ENCODE measurements at places on chromosomes 2 and 18.

DNA sequence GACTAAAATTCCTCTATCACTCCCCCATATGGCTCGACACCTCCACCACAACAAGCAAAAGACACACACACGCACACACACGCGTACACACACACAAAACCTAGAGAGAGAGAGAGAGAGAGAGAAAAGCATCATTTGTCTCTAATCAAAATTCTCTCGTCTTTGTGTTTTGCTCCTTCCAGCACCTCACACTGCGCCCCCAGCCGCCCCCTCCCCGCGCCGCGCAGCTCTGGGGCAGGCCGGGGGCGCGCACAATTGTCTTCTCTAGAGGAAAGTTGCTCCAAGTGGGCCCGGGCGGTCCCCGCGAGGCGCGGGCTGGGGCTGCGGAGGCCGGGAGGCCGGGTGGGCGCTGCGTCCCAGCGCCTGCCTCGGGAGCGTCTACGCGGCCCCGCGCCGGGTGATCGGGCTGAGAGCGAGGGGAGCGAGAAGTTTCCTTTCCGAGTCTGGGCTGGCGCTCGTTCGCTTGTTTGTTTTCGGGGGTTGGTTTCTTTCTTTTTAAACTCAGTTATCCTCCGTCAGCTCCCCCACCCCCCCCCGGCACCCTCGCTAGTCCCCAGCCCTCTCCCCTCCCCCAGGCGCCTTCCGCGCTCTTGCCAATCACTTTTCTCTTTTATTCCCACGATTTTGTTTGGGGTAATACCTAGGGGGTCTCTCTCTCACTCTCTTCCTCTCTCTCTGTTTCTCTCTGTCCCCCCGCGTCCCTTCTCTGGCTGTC lies 4.1 kb downstream of the ZEB2 start:
- peaks cover 61% of the 10 kb centered on the region for H3K4me1 ChIP-seq
- H3K27me3 ChIP-seq: peaks cover 2% of the 10 kb centered on the region
- DNase-seq: no peak
- no peak overlapping the region for H3K27ac ChIP-seq
- H3K4me3 ChIP-seq: no peak overlapping the region
- peaks cover 53% of the 10 kb centered on the region for H3K36me3 ChIP-seq

- H3K27me3 ChIP-seq: peaks cover 73% of the 10 kb centered on the region
- no peak for DNase-seq
- H3K36me3 ChIP-seq: no peaks in the 10 kb centered on the region
These were observed 143.4 kb downstream of the TRIM43 start for GRCh38 chr2:95734976-95735890.

GRCh38 chr2:9973690-9974089 lies 22.2 kb downstream of the GRHL1 start:
- H3K27me3 ChIP-seq: peaks cover 29% of the 10 kb centered on the region
- no peaks in the 10 kb centered on the region for H3K36me3 ChIP-seq
- no peak overlapping the region for H3K4me3 ChIP-seq
- H3K27ac ChIP-seq: no peak overlapping the region

DNA sequence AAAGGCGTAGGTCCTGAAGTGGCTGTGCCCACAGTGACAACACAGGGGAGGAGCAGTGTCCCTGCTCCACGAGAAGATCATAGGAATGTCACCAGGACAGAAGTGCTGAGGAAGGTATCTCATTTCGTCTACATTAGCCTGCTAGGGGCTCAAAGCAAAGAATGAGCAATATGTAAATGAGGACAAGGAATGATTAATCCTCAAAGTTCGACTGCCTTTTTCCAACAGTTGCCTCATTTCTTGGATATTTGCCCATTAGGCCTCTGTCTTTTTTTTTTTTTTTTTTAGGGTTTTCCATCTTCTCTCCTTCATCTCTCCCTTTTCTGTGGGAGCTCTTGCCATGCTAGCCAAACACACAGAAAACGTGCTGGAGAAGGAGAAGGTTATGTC lies 105.2 kb upstream of the ARHGAP28 start:
- no peaks in the 10 kb centered on the region for H3K4me1 ChIP-seq
- no peak for DNase-seq
- no peak overlapping the region for H3K27ac ChIP-seq
- no peaks in the 10 kb centered on the region for H3K27me3 ChIP-seq
- H3K4me3 ChIP-seq: no peak overlapping the region

DNA sequence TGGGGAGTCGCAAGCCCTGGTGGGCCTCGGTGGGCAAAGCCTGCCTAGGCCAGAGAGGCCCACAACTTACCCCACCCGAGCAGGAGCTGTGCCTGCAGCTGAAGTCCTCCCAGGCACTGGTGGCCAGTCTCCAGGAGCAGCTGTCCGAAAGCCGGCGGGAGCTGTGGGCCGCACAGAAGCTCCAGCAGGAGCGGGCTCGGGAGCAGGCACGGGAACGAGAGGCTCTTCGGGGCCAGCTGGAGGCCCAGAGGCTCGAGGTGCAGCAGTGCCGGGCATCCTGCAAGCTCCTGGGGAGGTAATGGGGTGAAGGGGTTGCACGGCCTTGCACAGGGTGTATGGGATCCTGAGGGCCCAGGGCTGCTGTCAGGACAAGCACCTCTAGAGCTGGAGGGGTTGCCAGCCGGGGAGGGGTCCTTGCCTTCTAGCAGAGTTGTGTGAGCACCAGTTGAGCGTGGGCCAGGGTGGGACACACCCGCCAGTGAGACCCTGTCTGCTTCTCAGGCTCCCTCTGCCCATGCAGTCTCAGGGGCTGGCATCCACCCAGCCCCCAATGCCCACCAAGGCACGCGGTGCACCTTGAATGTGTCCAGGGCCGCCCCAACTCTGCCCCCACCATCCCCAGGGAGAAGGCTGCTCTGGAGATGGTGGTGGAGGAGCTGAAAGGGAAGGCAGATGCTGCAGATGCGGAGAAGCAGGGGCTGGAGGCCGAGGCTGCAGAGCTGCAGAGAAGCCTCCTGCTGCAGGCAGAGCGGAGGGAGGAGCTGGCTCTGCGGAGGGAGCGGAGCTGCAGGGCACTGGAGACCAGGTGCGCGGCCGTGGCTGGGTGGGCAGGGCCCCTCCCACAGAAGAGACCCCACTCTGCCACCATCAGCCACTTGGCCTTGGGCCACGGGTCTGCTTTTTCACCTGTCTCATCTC lies 27.2 kb downstream of the CROCC2 start:
- H3K4me3 ChIP-seq: no peak overlapping the region
- no peaks in the 10 kb centered on the region for H3K4me1 ChIP-seq
- H3K27ac ChIP-seq: no peak overlapping the region
- peaks cover 21% of the 10 kb centered on the region for H3K27me3 ChIP-seq
- H3K36me3 ChIP-seq: no peaks in the 10 kb centered on the region

DNA sequence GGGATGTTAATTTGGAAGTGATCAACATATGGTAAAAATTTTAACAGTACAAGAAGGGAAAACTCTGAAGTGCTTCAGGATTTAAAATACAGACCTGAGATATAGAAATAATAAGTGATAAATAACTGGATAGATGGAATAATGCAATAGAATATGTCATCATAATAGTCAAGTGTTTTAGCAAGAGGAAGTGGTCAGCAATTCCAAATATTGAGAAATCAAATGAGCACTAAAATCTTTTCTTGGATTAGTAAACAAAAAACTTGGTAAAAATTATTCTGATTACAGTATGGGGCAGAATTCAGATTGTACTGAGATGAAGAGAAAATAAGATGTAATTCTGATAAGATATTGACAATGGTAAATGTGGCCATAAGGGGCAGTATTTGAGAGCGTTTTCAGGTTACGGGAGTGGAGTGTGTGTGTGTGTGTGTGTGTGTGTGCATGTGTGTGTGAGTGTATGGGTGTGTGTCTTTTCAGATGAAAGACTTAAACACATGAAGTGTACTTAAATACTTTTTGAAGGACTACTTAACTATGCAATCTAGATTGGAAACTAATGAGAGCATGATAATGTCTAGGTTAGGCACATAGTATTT lies 217.9 kb upstream of the ITGA4 start:
- H3K4me3 ChIP-seq: no peak overlapping the region
- no peaks in the 10 kb centered on the region for H3K27me3 ChIP-seq
- peak overlapping the region; percentile 18 for H3K27ac ChIP-seq
- no peak for DNase-seq
- H3K36me3 ChIP-seq: no peaks in the 10 kb centered on the region

- DNase-seq: no peak
- H3K4me3 ChIP-seq: no peak overlapping the region
- H3K27me3 ChIP-seq: no peaks in the 10 kb centered on the region
- peaks cover 4% of the 10 kb centered on the region for H3K36me3 ChIP-seq
- no peaks in the 10 kb centered on the region for H3K4me1 ChIP-seq
These were observed 355.9 kb downstream of the PIK3C3 start for GRCh38 chr18:42310956-42311355.

DNA sequence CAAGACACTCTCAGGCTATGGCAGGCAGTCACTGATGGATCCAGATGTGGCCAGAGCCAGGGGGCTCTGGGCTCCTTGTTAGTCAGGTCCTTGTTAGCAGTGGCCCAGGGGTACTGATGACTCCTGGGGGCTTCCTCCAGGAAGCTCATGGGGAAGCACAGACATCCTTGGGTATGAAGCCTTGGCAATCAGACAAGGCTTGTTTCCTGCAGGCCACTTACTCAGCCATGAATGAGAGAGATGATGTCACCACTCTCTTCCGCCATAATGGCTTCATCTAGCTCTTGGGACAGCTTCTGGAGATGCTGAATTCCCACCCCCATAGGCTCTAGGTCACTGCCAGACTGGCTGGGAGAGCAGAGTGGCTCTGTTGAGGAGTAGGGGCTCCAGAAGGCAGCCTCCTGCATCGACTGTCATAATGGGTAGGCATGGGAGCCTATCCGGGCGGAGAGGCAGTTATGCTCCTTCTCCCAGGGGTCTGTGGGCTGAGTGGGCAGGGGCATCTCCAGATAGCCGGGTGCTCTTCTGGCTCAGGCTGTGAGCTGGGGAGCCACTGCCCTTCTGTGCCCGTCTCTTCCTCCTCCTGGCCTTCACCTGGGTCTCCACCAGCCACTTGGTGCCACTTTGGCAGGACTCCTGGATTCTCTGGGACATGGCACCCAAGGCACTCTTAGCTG lies 40.2 kb upstream of the BMPR2 start:
- H3K27me3 ChIP-seq: no peaks in the 10 kb centered on the region
- DNase-seq: no peak
- no peaks in the 10 kb centered on the region for H3K36me3 ChIP-seq
- H3K27ac ChIP-seq: no peak overlapping the region

DNA sequence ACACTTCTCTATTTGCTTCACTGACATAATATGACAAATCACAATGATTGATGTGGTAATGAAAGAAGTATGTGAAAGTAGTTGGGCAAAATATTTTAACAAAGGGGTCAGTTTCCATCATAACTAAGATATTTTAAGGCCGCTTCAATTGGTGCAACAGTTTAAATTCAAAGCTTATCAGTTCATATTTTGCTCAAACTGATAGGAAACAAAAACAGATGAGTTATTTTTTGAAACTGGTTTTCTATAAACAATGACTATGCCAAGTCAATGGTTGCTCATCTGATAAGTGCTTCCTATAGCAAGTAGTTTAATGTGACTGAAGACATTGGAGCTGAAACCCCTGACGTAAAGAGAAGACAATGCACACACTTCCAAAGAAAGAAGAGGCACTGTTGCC lies 1290.7 kb downstream of the SUCLG1 start:
- no peaks in the 10 kb centered on the region for H3K36me3 ChIP-seq
- H3K27me3 ChIP-seq: no peaks in the 10 kb centered on the region
- DNase-seq: no peak
- H3K4me3 ChIP-seq: no peak overlapping the region
- no peak overlapping the region for H3K27ac ChIP-seq
- H3K4me1 ChIP-seq: no peaks in the 10 kb centered on the region

- H3K36me3 ChIP-seq: no peaks in the 10 kb centered on the region
- H3K4me1 ChIP-seq: no peaks in the 10 kb centered on the region
- H3K4me3 ChIP-seq: no peak overlapping the region
- no peaks in the 10 kb centered on the region for H3K27me3 ChIP-seq
- no peak for DNase-seq
These were observed 496.7 kb upstream of the MYT1L start for GRCh38 chr2:2827761-2828221.

DNA sequence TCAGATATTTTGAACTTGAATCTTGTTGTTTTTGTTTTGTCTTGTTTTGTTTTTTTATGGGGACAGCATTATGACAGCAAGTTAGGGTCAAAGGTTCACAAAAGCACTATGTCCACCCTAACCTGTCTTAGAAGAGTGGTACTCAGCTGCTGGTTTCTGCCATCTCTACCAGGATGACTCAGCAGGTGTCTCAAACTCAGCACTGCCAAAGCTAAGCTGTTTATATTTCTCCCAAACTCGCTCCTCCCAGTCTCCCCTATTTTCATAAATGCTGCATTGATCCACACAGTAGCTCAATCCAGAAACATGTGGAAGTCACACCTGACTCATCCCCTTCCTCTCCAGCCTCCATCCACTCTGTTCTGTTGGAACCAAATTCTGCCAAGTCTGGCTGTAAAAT lies 134.9 kb downstream of the ZBTB7C start:
- H3K27ac ChIP-seq: no peak overlapping the region
- H3K27me3 ChIP-seq: peaks cover 10% of the 10 kb centered on the region
- no peak for DNase-seq

DNA sequence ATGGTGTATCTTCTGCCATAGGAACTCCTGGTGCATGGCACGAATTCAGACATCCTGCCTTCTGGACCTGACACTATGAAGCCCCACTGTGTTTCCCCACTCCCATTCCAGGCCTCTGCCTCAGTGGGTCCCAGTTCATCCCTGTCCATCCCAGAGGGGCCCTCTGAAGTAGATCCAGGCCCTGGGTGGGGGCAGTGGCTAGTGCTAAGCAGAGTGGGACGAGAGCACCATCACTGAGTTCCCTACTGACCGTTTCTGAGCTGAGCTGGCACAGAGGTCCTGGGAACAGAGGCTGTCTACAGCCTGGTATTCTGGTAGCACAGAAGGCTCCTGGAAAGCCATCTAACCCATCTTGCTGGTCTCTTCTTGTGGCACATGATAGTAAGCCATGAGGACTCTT lies 54.0 kb downstream of the ATOH8 start:
- peaks cover 1% of the 10 kb centered on the region for H3K36me3 ChIP-seq
- no peaks in the 10 kb centered on the region for H3K27me3 ChIP-seq
- peaks cover 14% of the 10 kb centered on the region for H3K4me1 ChIP-seq
- H3K4me3 ChIP-seq: no peak overlapping the region

- H3K27me3 ChIP-seq: peaks cover 16% of the 10 kb centered on the region
- DNase-seq: no peak
- H3K4me3 ChIP-seq: no peak overlapping the region
- H3K27ac ChIP-seq: no peak overlapping the region
- no peaks in the 10 kb centered on the region for H3K36me3 ChIP-seq
These were observed 18.7 kb upstream of the CCBE1 start for GRCh38 chr18:59715966-59716369.

- no peaks in the 10 kb centered on the region for H3K27me3 ChIP-seq
- no peaks in the 10 kb centered on the region for H3K4me1 ChIP-seq
- no peak overlapping the region for H3K4me3 ChIP-seq
These were observed 75.8 kb downstream of the RDH14 start for GRCh38 chr2:18484625-18485024.

GRCh38 chr2:224941960-224942359 lies 100.3 kb downstream of the DOCK10 start:
- H3K36me3 ChIP-seq: peaks cover 8% of the 10 kb centered on the region
- H3K4me3 ChIP-seq: peak overlapping the region; percentile 35
- no peak for DNase-seq
- H3K27ac ChIP-seq: no peak overlapping the region
- H3K4me1 ChIP-seq: peaks cover 74% of the 10 kb centered on the region
- no peaks in the 10 kb centered on the region for H3K27me3 ChIP-seq

Data from central memory CD8-positive, alpha-beta T cell (primary cell).